Esophagus muscularis mucosa (tissue), 4 donors: ENCODE measurements at places on chromosomes 2 and 18. TPM values are rescaled to one million over a fixed set of nuclear protein-coding genes. Genes with fewer than 3 reads are reported as not detected.

GRCh38 chr2:46299365-46300263 lies 2.4 kb downstream of the EPAS1 start:
- no peak for DNase-seq

GRCh38 chr2:7057865-7058400 lies 140.7 kb downstream of the RNF144A start:
- no peak for DNase-seq

DNA sequence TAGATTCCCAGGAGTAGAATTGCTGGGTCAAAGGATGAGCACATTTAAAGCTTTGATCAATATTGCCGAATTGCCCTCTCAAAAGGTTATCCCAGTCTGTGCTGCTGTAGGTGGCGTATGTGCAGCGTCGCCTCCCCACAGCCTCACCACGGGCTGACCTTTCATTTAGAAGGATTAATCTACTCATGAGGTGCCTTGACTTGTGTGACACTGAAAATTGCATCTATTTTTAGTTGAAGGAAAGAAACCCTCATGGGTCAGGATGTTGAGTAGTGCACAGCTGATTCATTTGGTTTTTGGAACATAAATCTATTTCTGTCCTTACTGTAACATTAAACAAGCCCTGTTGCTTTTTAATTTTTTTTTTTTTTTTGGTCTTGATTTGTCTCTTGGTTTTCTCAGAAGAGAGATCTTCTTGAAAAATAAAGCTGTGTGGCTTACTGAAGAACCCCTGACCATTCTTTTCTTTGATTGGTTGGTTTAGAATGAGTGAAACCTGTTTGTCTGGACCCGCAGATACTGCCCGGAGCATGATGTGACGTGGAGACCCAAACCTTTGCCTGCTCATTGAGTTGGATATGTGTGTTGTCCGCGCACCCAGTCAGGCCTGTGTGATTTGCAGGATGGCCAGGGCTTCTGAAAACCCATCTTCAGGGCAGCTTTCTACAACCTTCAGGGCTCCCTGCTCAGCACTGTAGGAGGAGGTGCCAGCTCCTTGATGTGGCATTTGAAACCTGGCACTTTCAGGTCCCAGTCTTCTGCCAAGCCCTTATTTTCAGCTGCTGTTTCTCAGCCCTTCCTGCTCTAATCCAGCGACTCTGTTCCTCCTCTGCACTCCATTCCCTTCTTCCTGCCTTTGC lies 61.0 kb downstream of the LPIN1 start:
- DNase-seq, result no peak

Gene GLI2
- total RNA-seq, result 7.1 TPM

DNA sequence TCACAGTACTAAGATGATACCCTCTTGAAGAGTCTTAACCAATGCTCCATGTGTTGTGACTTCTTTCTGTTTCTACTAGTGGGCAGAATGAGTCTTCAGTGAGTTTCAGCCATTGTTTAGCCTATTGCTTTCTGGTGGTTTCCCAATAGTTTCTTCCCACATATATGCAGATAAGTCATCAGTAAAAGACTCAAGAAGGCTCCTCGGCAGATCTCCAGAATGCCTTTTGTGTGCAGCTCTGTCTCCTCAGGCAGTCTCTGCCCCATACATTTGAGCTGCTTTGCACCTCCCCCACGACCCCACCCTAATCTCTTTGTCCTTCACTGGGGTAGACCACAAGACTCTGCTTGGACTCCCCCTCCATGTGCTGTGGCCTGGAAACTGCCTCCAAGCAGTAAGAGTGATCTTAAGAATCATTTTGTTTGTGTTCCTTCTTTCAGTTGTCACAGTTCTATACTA lies 71.6 kb upstream of the CHRNA1 start:
- DNase-seq, result no peak

Gene CAPN14
- total RNA-seq, result not detected

DNA sequence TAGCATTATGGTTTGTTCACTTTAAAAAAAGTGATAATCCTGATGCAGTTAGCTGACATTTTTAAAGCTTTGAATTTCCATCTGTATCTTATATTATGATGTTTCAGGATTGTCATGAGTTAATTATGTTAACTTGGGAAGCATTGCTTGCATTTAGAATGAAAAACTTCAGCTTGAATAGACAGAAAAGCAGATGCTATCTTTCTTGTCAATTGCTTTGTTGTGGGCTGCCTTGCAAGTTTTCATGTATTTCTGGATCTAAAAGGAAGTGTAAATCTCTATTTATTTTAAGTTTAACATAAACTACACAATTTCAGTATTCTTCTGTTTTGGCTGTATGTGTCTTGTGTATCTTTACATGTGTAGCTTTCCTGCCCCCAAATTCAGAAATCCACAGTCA lies 479.5 kb downstream of the ARHGAP15 start:
- DNase-seq, result no peak

DNA sequence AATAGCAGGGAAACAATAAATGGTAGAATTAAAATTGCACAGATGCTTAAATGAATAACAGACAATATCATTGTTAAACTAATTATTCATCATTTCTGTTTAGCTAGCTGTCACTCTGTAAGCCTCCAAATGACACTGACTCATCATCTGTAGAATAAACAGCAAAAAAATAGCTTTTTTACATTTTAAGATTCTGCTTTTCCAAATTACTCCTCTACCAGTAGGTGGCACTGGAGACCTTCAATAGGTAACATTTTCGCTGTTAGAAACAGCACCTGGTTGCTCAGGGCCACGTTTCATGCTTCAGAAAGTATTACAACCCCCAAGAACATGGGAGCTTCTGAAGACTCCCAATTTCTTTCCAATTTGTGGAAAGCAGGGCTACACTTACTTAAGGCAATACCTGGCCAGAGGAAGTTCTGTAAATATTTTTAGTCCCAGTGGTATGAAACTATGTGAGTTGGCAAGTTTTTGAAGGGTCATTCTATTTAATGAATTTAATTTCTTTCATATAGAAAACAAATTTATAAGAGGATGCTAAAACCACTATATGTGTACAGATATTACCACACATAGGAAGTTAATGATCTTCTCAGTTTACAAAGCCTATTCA lies 45.4 kb downstream of the TTN start:
- no peak for DNase-seq

- no peak for DNase-seq
Measured at GRCh38 chr18:49892148-49892924, 79.0 kb upstream of the ACAA2 start.

Gene ITGB6
- 0.17 TPM for total RNA-seq

- no peak for DNase-seq
Measured at GRCh38 chr18:75612456-75612855, 185.0 kb upstream of the SMIM21 start.

DNA sequence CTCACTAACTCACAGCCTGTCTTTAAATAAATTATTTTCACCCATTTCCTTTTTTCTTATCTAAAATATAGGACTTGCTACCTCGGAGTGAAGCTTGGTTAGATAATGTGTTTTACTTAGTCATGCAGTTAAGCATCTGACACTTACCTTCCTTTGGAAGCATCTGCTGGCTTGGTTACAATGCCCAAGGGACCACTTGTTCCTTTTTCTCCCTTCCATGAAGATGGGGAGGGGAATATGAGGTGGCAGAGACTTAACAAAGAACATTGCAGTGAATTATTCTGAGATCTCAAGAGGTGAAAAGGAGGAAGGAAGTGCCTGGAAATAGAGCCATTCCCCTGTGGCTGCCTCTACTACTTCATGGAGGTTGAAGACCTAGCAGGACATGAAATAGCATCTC lies 145.4 kb upstream of the FOSL2 start:
- DNase-seq, result no peak

GRCh38 chr18:79382681-79383387 lies 12.9 kb upstream of the NFATC1 start:
- no peak for DNase-seq

- DNase-seq, result no peak
Measured at GRCh38 chr2:219627103-219628100, at the start of gene SLC4A3. Gene SLC4A3, plus strand, starts transcription at chr2:219627630. Its CDS starts 363 bp downstream, at chr2:219627993.

DNA sequence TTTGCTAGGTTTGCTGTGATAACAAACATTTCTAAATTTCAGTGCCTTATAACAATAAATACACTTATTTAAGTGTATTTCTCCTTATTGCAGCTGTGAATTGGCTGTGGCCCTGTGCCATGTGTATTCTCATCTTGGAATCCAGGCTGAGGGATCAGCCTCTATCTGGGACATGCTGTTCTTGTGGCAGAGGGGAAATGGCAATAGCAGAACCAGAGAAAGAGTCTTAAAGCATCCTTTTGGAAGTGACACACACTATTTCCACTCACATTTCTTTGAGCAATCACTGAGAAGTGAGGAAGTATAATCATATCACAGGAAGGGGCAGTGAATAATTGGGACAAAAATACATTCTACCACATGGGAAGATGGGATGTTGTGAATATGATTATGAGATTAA lies 66.2 kb upstream of the PROKR1 start:
- DNase-seq, result no peak

GRCh38 chr18:9506046-9506792 lies 30.9 kb downstream of the RALBP1 start:
- no peak for DNase-seq

GRCh38 chr2:224946895-224947294 lies 95.4 kb downstream of the DOCK10 start:
- no peak for DNase-seq

GRCh38 chr2:43218155-43218701 lies 8.2 kb downstream of the ZFP36L2 start:
- DNase-seq, result no peak

DNA sequence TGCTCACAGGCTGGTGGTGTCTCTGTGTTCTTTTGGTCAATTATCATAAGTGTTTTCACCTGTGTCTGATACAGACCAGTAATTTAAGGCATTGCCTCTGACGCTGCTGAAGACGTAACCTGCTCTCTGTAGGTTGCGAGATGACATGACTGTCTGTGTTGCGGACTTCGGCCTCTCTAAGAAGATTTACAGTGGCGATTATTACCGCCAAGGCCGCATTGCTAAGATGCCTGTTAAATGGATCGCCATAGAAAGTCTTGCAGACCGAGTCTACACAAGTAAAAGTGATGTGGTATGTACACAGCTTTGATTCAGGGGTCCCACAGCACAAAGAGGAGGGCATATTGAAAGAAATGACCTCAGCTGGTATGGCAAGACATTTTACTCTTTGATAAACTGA lies 33.8 kb upstream of the TMEM87B start:
- no peak for DNase-seq

Gene RBM44
- 0.63 TPM for total RNA-seq

GRCh38 chr18:35623255-35623654 lies 41.7 kb downstream of the GALNT1 start:
- no peak for DNase-seq

DNA sequence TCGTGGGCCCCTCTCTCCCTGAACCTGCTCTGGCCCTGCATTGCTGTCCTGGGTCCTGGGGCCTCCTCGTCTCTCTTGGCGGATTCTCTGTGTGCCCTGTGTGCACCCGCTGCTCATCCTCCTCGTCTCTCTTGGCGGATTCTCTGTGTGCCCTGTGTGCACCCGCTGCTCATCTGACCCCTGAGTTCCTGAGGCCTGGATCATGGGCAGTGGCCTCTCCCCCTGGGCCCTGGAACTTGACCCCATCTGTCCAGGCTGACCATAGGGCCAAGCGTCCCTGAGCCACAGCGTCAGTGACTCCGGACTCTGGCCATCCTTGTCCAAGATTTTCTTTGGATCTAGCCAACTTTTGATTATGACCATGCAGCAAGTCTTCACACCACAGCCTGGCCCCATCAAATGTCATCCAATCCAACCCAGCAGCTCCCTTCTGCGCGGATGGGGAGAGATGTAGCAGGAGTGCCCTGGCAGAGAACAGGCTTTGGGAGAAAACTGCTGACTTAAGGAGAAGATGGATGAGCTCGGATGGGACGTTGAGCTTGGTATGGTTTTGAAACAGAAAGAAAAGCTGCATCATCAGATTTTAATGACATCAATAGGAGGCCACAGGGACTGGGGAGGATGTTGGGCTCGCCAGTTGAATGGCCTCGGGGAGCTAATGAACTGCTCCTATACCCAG lies 455.1 kb upstream of the HS6ST1 start:
- DNase-seq, result no peak

Gene SDC1
- 0.52 TPM for total RNA-seq

DNA sequence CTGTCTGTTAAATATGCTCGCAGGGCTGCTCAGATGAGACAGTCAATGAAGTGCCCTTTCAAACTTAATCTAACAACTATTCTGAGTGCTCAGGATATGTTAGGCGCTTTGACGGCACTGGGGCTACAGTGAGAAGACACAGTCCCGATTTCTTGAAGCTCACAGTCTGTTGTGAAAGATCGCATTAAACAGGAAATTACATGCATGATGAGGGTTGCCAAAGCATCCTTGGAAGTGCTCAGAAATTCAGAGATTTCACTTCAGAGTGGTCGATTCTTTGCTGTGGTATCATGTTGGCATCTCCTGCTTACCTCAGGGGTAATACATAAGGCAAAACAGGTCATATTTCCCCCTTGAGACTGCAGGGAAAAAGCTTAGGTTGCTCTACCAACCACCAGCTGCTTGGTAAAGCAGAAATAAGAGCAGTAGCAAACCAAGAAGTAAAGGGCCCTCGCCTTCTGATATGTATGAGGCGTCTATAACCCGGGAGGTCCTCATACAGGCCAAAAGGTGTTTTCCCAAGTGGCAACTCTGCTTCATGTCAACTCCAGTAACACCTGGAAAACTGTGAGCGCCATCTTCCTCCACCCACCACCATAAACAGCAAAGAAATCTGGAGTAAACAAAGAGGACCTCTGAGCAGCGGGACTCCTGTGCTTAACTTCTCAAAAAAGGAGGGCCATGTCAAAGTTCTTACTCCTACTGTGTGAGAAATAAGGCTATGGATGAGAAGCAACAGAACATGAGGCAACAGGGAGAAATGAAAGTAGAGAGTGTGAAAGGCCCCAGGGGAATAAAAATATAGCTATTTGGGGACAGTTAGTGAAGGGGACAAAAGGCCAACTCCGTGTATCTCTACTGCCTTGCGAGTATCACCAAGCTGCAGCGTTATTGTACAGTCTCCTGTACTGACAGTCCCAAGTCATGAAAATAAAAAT lies 79.3 kb downstream of the CLHC1 start:
- DNase-seq, result no peak

Gene SP140L
- total RNA-seq, result 6.0 TPM

DNA sequence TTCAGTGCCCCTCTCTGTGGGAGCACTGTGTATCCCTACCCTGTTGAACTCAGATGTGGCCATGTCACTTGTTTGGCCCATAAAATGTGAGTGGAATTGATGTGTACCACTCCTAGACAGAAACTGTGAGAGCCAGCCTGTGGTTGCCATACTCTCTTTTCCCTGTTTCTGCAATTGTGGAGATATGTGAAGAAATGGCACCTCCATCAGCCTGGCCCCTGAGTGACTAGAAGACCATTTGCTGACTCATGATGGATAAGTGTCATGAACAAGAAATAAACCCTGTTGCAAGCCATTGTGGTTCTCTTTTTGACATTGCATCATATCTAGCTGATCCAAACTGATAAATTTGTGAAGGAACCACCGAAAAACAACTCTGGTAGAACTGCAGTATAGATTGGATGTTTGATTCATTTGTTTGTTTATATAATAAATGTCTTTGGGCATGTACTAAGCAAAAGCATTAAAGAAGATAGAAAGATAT lies 214.5 kb upstream of the FBXO11 start:
- no peak for DNase-seq

Gene C2orf15
- 0.39 TPM for total RNA-seq

- no peak for DNase-seq
Measured at GRCh38 chr2:240959214-240959940, 39.0 kb upstream of the SNED1 start.

Gene NOL4
- total RNA-seq, result not detected
